ENCODE measurements at places on chromosomes 11 and 22.

- DNase-seq, result no peak
These were observed 189.7 kb upstream of the BLID start for GRCh38 chr11:122305426-122306320.

- DNase-seq, result no peak
These were observed 108.2 kb downstream of the SIK3 start for GRCh38 chr11:116990061-116990473.

DNA sequence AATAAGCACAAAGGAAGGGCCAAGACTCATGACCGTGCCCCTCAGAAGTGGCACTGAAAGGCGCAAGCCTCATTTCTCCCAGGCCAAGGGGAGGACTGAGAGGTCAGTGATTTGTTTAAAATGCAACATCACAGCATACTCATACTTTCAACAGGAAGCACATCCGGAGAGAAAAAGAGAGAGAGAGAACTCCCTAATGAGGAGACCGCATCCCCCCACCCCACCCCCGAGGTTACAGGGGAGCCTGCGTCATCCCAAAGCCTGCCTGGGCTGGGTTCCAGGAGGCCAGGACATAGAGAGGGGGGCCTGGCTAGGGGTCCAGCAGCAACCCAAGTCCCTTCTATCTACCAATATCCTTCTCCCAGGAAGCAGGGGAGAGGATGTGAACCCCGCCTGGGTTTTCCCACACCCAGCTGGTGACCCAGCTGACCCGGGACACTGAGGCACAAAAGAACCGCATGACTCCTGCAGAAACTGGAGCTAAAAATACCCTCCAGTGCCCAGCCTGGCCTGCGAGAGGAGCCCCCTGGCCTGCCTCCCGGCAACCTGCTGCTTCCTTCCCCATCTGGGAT lies 3.8 kb downstream of the CSNK1E start:
- no peak for DNase-seq

DNA sequence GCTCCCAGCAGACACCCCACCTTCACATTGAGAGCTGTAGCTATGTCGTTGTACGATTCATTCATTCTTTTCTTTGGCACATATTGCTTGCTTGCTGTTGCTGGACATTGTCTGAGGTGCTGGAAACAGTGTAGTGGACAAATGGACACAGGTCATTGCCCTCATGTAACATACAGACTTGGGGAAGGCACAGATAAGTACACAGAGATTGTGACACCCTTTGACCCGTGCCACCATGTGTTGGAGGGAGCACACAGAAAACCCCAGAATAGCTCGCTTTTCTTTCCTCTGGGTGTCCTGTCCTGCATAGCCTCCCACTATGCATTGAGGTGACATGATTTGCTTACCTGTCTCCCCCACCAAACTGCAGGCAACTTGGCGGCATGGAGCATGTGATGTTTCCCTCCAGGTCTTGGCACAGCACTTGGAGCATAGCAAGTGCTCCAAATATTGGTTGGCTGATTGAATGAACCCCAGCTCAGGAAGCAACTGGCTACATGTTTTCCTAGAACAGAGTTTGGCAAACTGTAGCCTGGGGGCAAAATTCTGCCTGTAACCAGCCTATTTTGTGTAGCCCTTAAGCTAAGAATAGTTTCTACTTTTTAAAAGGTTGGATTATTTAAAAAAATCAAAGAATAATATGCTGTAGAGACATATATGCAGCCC lies 30.9 kb upstream of the NECTIN1 start:
- DNase-seq, result no peak

GRCh38 chr11:134876226-134876625 lies 464.2 kb upstream of the B3GAT1 start:
- no peak for DNase-seq

DNA sequence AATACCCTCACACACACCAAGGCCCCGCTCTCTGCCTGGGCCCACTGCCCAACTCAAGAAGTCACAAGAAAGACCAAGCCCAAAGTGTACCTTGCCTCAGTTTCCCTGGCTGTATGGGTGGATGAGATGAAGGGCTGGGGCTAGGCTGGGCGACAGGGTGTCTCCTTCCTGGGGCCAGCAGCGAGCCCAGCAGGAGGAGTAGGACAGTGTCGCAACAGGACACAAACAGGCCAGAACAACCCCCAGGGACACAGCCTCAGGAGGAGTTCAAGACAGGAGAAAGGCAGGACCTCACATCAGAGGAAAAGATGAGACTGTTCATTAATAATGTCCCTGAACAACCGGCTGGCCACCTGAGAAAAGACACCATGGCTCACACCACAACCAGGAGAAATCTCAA lies 13.3 kb downstream of the CSNK1E start:
- no peak for DNase-seq

GRCh38 chr11:115420505-115420904 lies 83.7 kb downstream of the CADM1 start:
- no peak for DNase-seq

GRCh38 chr11:65615950-65616574 lies 486 bp downstream of the PCNX3 start:
- DNase-seq, result peak; percentile 26

- no peak for DNase-seq
These were observed 30.9 kb downstream of the OR52A5 start for GRCh38 chr11:5107285-5107684.

DNA sequence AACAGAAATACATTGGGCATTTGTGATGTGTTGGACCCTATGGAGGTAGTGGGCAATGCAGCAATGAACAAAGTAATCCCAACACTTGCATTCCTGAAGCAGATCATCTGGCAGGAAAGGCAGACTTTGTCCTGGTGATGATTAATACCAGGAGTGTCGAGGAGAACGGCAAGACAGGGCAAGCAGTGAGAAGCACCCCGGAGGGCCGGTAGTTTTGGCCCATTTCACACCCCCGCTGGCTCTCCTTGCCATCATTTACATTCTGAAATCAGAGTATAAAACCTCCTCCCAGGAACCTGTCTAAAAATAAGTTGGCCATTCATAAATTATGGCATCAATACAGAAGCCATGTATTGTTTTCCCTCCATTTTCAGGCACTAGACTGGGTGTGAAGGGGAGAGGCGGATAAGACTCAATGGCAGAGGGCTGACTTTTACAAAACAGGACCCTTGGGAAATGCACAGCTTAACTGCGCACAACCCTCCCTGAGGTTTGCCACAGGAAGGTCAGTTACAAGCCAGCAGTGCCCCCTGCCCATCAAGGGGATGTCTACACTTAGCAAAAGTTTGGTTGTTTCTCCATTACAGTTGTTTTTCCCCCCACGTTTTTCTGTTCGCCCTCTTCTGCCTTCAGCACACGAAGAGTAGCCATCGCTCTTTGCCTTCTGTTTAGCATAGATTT lies 55.6 kb downstream of the OPCML start:
- DNase-seq, result no peak

- DNase-seq, result no peak
These were observed 20.2 kb upstream of the PRDM10 start for GRCh38 chr11:130022799-130023198.

DNA sequence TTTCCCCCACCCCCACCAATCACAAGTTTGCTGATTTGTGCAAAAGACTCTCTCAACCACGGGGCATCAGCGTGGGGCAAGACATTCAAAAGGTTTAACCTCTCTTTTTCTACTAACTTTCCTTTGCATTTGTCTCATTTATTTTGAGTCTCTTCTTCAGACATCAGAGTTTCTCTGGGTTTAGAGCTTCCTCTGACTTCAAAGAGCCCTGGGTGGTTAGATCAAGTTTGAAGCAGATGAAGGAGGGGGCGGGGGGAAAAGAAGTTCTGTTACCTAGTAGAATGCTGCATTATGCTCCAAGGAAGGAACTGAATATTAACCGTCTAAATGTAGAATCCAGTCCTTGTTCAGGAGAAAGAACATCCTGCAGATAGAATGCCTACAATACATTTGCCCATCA lies 24.5 kb downstream of the GAS2 start:
- no peak for DNase-seq

DNA sequence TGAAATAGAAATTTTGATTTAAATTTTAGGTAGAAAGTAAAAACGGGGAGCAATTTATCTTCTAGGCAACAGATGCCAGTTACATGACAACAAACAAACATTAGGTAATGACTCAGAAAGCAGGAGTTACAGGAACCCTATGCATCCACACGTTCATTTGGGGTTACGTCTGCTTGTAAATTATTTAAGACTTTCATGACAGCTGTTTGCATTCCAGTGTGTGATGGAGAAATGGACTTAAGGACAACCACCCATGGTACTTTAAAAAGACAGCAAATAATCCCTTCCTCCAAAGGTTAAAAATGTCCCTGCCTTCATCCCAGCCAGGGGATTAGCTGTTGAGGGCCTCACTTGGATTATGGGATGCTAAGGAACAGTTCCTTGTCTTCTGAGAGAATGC lies 11.8 kb downstream of the E2F8 start:
- no peak for DNase-seq

DNA sequence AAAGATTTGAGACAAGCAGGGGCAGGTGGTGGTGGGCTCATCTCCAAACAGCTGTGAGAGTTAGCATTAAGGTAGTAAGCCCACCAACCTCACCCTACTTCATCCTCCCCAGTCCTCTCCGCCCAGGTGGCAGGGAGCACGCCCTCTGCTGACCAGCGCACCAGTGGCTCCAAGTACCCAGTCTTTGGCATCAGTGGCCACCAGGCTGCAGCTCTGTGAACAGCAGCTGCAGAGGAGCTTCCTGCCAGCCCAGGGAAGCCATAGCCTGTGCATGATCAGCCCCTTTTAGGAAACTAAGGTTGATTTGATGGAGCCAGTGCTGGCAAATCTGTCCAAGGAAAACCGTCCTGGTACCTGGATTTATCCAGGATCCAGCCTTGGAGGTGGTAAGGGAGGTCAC lies 21.7 kb downstream of the CAVIN3 start:
- DNase-seq, result no peak

DNA sequence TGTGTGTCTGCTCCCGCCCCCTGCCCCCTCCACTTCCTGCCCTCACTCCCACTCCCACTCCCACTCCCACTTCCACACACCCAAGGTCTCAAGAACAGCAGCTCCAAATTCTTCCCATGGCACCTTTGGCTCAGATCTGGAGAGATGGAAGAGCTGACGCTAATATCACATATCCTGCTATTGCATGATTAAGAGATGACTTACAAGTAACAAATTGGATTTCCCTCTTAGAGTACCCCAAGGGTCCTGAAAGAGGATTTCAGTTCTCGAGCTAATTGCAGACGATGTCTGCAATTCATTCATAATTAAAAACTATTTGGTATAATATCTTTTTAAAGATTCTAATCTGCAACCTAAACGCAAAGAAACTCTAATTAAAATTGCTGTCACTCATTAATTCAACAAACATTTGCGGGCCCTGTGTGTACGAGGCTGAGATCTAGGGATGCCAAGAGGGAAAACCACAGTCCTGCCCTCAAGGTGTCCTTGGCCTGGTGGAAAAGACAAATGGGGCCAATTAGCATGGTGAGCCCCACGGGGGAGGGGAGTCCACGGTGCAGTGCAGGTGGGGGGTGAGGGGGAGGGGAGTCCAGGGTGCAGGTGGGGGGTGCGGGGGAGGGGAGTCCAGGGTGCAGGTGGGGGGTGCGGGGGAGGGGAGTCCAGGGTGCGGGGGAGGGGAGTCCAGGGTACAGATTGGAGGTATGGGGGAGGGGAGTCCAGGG lies 50.3 kb downstream of the CELSR1 start:
- DNase-seq, result no peak

GRCh38 chr11:126414615-126415014 lies 59.1 kb downstream of the ST3GAL4 start:
- DNase-seq, result no peak

GRCh38 chr22:33896575-33897447 lies 23.5 kb downstream of the LARGE1 start:
- no peak for DNase-seq

- DNase-seq, result no peak
These were observed 20.1 kb upstream of the SPTBN2 start for GRCh38 chr11:66749091-66749490.

- DNase-seq, result no peak
These were observed 7.7 kb downstream of the OR51V1 start for GRCh38 chr11:5192738-5193137.

DNA sequence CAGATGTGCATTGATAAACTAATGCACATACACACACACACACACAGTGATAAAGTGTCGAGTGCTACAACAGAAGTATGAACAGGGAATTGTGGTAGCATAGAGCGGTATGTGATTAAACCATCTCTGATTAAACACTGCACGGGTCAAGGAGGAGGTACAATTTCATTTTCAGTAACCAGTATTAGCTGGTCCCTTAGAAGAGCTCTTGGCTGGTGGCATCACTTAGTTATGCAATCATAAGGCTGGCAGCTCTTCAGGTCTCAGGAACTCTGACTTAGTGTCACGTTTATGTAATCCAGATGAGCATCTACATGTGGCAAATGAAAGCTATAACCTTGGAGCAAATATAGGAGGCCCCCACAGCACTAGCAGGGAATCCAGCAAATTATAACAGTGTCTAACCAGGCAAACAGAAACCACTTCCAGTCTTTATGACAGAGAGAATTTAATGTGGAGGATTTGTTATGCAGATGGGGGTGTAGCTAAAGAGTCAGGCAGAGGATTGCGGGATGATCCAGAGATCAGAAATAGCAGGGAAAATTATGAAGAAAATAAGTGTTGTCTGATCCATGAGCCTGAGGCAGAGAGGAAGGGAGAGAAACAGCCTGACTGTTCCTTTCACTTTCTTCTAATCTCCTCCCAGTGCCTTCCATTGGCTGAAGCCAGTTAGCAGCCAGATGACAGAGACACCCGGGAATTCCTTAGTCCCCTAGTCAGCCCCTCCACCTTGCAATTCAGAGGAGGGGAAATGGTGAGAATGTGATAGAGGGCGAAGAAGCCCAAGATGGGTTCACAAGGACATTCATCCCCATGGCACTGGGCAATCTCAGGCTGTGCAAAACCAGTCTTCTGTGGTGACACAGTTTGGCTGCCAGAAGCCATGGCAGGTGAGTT lies 533.1 kb upstream of the TENM4 start:
- no peak for DNase-seq
